Activated naive CD4-positive, alpha-beta T cell treated with anti-CD3 and anti-CD28 coated beads, Interleukin-2, amount 10 ng/mL, durations not matched to agents 7 days and 5 days (primary cell): ENCODE measurements at places on chromosomes 12 and 14.
A peak's percentile ranks its signal among the peaks of the same experiment; 100 is the strongest.

DNA sequence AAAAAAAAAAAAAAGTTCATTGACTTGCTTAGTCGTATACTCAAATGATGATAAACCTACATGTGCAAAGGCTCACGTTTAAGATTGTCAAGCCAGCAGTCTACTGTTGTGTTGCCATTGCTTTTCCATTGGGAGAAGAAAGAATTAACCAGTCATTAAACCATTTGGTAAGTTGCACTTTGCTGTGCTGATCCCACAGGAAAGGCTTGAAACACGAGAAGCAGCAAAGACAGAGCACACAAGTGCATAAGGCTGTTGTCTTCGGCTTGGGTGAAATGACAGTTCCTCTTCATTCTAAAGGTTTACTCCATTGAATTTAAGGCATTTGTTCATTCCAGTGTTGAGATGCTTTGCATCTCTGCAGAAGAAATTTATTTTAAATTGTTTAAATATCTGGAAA, 50.1 kb downstream of the ZC3H14 start:
- no peak for DNase-seq

- no peak for DNase-seq
Measured at GRCh38 chr12:124319368-124320050, 24.6 kb downstream of the RFLNA start.

- peak; percentile 74 for DNase-seq
Measured at GRCh38 chr12:57069523-57069922, 9.1 kb downstream of the NEMP1 start.

DNA sequence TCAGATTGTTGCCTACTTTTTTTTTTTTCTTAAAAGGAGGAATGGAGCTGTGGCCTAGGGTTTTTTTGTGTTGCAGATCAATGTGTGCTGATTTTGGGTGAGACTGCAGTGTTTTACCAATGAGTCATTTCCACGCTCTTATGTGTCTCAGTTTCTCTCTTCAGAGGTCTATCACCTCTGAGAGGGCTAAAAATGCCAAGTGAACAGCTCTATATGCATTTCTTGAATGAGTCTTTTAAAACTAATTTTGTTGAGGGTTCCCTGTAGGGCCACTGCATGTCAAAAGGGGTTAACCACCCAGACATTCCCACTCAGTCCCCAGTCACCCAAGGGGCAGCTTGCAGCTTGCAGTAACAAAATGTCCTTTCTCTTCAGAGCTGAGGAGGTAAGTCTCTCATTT, 24.3 kb upstream of the GLIPR1L2 start:
- no peak for DNase-seq

DNA sequence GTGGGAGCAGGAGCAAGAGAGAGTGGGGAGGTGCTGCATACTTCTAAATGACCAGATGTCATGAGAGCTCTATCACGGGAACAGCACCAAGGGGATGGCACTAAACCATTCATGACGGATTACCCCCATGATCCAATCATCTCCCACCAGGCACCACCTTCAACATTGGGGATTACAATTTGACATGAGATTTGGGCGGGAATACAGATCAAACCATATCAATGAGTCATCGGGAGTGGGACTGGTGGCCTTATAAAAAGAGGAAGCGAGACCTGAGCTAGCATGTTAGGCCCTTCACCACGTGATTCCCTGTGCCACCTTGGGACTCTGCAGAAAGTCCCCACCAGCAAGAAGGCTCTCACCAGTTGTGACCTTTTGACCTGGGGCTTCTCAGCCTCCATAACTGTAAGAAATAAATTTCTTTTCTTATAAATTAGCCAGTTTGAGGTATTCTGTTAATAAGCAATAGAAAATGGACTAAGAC, 28.7 kb downstream of the COX8C start:
- no peak for DNase-seq

DNA sequence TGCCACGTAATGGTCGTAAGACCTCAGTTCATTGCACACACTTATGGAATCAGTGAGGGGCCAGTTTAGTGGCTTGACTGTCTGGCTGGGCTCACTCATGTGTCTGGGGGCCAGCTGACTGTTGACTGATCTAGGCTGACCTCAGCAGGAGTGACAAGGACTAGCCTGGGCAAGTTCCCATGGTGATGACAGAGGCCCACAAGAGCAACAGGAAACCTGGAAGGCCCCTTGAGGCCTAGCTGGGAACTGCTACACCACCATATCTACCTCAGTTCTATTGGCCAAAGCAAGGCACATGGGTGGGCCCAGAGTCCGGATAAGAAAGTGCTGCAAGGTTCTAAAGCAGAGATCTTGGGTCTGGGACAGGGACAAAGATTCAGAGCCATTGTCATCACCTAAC, 21.3 kb upstream of the RFLNA start:
- peak; percentile 28 for DNase-seq

- DNase-seq, result peak; percentile 33
Measured at GRCh38 chr14:52067873-52068614, 815 bp downstream of the NID2 start.

- peak; percentile 64 for DNase-seq
Measured at GRCh38 chr14:75427482-75428229, at the start of gene JDP2. TSS of gene JDP2 (plus strand) at chr14:75428022. CDS start at chr14:75437921, 9,899 bp downstream.

DNA sequence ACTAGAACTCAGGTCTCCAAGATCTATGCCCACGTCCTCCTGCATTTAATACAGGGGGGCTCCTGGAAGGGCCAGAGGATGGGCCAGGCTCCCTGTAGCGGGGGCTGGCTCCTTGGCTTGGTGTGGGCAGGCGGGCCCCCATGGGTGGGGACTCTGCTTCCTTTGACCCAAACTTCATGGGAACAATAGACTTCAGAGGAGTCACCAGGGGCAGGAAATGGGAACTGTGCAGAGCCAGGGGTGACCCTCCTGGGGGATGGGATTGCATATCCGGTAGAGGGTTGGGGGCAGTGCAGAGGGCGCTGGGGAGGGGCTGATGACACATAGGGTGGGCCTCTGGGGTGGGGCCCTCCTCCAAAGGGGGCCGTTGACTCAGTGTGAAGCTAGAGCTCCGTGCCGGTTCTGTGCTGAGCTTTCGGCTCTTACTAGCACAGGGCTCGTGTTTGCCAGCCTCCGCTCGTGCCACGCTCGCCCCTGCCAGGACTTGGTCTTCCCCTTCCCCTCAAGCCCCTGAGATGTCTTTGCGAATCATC, 4.6 kb downstream of the TEAD4 start:
- DNase-seq, result no peak

DNA sequence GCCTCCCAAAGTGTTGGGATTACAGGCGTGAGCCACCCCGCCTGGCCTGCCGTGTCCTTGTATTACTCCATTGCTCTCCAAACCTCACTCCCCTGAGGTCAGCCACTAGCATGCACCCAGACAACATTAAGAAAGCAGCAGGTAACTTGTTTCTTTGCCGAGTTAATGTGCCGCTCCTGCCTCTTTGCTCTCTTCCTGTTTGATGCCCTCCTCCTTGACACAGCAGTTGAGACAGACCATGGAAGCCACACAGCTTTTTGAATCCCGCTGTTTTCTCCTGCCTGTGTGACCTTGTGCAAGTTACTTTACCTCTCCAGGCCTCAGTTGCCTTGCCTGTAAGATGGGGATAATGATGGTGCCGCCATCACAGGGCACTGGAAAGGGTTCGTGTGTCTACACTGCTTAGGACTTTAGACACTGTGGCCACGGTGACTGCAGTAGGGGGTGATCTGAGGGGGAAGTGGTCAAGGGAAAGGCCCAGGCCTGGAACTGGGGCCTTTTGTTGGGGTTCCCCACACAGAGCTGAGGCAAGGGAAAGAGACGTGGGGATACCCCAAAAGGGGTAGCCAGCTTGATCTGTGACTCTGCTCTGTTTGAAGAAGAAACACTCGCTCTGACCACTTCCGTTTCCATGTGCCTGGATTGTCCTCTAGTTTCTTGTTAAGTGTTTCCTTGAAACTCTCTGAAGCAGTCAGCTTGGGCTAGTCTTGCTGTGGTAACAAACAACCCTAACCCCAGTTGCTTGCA, 69.3 kb downstream of the RIN3 start:
- DNase-seq, result peak; percentile 37

GRCh38 chr12:89257340-89257739, 95.0 kb downstream of the DUSP6 start:
- DNase-seq, result no peak

- peak; percentile 52 for DNase-seq
Measured at GRCh38 chr14:34098045-34098984, 147.4 kb upstream of the EGLN3 start.

GRCh38 chr12:110561471-110562201, 21.5 kb downstream of the PPTC7 start:
- DNase-seq, result no peak

GRCh38 chr14:67411820-67412421, at the start of gene PLEK2:
TSS of gene PLEK2 (minus strand) at chr14:67412165. CDS start at chr14:67412059, 106 bp downstream.
- DNase-seq, result peak; percentile 54

DNA sequence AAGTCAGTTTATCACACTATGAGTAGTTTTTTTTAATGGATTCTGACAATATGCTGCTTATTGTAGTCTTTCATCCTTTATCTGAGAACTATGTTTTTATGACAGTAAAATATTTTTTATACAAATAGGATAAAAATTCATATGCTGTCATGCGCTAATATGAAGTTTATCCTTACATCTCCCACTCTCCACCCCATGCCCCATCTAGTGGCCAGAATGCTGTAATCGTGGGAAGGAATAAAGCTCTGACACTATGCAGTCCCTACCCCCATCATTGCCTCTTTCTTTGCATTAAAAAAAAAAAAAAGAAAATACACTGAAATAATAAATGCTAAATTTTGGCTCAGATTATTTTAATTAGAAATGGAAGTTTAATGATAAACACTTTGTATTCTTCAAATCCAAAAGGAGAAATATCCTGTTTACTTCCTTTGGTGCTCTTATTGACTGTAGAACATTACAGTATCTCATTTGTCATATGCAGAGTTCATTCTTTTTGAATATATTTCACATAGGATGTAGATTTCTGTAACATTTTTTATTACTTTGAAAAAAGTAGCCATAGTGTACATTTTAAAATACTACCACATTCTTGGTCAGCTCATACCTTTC, 145.9 kb upstream of the SLCO1C1 start:
- DNase-seq, result no peak

- DNase-seq, result no peak
Measured at GRCh38 chr12:26839512-26839911, 6.5 kb upstream of the ITPR2 start.

DNA sequence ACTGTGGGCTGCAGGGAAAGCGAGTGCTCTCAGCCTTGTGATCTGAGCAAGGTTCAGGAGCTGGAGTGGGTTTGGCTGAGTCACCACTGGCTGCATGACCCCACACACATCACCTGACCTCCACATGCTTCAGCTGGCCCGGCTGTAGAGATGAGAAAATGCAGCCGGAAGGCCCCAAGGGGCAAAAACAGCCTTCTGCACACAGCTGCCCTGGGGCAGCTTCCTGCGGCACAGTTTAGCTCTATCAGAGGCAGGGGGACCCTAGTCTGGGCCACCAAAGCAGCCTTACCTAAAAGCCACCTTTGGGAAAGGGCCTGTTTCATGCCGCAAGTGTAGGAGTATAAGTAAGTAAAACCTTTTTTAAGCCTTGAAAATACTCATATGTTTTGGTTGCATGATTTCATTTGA, 123.3 kb downstream of the SSPN start:
- no peak for DNase-seq

- DNase-seq, result no peak
Measured at GRCh38 chr12:121524196-121524916, 56.5 kb downstream of the KDM2B start.

DNA sequence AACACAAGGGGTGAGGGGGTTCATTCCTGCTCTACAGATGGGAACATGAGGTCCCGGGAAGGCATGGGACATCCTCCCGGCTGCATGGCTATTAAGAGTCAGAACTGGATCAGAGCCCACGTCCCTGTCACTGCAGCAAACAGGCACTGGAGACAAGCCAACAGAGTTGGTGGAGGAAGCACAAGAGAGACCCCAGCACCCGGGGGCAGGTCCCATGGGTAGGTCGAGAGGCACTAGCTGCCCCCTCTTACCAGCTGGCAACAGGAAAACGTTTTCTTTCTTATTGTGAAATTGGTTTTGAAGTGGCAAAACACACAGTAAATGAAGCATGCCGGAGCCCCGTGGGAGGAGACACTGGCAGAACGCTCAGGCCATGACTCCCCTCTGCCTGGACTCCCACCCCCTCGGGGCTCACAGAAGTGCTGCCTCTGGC, 43.6 kb downstream of the SYNE3 start:
- no peak for DNase-seq

DNA sequence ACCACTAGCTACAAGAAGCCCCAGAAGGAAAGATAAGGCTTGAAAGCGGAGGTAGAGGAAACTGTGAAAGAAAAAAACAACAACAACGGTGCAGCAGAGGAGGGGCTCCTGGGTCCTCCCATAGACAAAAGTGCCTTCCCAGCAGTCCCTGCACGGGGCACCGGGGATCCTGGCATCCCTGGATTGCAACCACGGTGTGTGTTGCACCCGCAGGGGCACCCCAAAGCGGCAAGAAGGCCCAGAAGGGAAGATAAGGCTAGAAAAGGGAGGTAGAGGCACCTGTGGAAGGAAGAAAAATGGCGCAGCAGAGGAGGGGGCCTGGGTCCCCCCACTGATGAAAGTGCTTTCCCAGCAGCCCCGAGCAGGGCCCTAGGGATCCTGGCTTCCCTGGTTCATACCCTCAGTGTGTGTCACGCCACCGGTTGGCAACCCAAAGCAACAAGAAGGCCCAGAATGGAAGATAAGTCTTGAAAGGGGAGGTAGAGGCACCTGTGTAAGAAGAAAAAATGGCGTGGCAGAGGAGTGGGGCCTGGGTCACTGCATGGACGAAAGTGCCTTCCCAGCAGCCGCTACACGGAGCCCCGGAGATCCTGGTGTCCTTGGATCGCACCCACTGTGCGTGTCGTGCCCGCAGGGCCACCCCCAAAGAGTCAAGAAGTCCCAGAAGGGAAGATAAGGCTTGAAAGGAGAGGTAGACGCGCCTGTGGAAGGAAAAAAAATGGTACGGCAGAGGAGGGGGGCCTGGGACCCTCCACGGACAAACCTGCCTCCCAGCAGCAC, 281.0 kb downstream of the ALG10 start:
- no peak for DNase-seq

DNA sequence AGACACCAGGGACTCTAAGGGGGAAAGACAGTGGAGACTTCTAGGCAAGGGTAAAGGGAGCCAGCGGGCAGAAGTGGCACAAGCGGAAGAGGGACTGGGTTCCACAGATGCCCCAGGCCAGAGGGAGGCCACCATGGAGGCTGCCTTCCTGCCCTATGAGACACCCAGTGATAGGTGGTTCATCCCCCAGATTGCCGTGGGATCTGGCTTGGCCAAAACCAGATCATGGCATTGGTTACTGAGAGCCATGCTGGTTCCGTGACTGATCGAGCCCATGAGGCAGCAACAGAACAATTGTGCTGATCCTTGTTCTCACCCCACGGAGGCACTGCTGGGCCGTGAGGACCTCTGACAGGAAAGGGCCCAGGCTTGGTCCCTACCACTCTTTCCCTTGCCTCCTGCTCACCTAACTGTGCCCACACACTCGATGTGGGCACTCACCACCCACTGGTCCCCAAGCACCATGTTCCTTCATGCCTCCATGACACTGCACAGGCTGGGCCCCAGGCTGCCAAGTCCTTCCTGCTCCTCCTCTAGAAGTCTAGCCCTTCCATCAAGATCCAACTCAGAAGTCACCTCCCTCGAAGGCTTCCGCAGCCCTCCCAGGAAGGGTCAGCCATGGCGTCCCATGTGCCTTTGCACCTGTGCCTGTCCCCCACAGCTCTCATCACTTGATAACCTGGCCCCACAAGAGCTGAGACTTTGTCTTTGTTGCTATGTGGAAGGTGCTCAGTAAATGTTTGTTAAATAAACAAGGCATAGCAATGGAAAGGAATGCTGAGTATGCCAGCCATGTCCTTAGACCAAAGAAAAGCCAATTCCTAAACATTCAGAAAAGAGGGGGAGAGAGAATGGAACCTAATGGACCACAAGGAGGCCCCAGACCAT, 7.3 kb downstream of the KRT79 start:
- no peak for DNase-seq

- DNase-seq, result peak; percentile 91
Measured at GRCh38 chr12:121795034-121795968, 1.8 kb upstream of the RHOF start.
